ENCODE measurements at places on chromosomes 12 and 14.
A peak's percentile ranks its signal among the peaks of the same experiment; 100 is the strongest.

DNA sequence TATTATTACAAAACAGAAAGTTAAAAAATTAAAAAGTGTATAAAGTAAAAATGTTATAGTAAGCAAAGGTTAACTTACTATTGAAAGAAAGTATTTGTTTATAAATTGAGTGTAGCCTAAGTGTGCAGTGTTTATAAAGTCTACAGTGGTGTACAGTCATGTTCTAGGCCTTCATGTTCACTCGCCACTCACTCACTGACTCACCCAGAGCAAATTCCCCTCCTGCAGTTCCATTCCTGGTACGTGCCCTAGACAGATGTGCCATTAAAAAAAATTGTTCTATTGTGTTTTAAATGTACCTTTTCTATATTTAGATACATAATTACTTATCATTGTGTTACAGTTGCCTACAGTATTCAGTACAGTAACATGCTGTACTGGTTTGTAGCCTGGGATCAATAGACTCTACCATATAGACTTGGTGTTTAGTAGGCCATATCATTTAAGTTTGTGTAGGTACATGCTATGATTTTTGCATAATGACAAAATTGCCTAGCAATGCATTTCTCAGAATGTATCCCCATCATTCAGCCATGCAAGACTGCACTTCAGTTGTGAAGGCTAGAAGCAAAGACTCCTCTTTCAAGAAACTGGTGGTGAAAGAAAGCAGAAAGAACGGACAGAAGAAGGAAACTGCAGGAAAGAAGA, 100.6 kb downstream of the DACT1 start:
- DNase-seq, result no peak

DNA sequence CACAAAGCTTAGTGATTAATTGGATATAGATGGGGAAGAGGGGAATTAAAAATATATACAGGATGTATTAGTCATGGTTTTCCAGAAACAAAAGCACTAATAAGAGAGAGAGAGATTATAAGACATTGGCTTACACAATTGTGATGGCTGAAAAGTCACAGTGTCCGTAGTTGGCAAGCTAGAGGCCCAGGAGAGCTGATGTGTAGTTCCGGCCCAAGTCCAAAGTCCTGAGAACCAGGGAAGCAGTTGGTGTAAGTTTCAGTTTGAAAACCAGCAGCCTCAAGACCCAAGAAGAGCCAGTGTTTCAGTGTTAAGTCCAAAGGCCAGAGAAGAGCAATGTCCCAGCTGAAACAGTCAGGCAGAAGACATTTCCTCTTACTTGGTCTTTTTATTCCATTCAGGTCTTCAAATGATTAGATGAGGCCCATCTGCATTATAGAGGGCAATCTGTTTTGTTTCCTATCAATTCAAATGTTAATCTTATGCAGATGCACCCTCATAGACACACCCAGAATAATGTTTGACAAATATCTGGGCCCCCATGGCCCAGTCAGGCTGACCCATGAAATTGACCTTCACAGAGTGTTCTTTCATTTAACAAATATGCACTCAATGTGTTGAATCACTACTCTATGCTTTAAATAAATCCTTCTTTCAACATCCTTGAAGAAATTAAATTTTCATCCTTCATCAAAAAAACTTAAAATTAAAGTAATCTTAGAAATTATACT, 67.2 kb upstream of the DIO2 start:
- DNase-seq, result no peak

GRCh38 chr14:68522510-68523325, 270.1 kb downstream of the ZFP36L1 start:
- DNase-seq, result no peak

- no peak for DNase-seq
Measured at GRCh38 chr12:57899010-57899662, 42.2 kb upstream of the ATP23 start.

DNA sequence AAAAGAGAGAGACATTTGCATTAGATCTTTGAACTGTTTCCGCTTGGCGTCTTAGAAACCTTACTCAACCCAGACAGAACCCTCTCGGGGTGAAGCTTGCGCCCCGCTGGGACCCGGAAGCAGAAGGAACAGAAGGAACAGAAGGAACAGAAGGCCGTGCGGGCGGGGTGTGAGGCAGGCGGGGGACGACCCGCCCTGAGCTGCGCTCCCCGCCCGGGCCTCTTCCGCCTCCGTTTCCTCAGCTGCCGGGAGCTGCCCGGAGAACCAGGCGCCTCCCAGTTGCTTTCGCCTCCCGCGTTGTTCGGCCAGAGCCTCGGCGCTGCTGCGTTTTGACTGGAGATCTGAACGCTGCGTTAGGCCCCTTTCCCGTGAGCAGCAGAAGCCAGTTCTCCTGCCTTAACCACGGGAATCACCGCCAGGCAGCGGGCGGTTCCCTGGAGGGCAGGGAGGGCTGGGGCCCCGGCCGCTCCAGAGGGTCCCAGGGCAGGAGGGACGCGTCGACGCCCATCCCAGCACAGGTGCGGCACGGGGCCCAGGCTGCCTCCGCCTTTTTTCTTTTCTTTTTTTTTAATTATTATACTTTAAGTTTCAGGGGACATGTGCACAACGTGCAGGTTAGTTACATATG, 19.3 kb upstream of the MMP17 start:
- DNase-seq, result no peak

DNA sequence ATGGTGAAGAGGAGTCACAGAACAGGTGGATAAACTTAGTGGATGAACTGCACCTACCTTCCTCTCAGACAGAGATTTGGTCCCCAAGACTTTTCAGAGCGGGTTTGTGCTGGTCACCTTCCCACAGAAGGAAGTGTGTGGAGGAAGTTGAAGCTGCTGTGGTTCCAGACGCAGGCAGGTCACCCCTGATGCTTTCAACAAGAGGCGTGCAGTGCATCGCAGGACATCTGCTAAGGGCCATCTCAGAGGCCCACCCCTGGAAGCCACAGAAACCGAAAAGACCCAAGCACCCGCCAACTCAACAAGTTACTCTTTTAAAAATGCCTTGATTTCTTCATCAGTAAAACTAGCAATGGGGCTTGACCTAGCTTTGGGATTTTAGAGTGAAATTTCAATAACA, 1.0 kb upstream of the GPX2 start:
- DNase-seq, result no peak

DNA sequence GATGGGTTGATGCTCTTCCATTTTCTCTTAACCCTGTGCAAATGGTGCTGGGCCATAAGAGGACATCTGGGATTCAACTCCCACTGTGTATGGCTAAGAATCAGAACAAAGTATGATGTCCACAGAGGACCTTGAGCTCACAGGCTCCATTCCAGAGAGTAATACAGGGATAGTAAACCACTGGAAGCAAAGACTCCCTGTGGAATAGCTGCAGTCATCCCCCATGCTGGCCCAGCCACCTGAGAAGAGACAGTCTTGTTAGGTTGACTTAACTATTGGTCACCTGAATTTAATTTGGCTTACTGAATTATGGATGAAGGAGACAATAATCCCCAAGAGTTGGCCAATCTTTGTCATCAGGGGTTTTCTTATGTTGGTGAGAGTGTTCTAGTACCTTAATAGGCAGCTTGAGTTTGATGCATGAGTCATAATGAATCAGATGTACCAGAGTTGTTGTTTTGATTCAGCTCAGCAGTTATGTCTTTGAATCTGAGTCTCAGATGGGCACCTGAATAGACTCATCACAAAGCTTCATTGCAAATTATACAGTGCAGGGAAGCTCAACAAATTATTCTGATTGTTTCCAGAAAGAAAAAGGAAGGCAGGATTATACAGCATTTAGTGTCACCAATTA, 122.7 kb downstream of the SSPN start:
- no peak for DNase-seq

- no peak for DNase-seq
Measured at GRCh38 chr14:102683399-102684297, 91.2 kb downstream of the RCOR1 start.

GRCh38 chr12:99067171-99067785, 422.2 kb downstream of the APAF1 start:
- DNase-seq, result no peak

DNA sequence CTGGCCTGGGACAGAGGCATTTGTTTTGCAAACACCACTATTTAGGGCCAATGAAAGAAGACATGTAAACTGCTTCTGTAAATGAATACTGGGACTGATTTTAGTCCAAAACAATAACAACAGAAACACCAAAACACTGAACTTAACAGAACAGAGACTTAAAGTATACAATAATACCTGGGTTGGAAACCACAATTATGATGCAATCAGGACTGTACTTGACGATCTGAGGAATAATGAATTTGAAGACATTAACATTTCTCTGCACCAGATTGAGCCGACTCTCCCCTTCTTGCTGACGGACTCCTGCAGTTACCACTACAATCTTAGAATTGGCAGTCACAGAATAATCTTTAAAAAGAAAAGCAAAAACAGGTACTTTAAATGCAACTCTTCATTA, 13.9 kb downstream of the LDHB start:
- no peak for DNase-seq

- DNase-seq, result no peak
Measured at GRCh38 chr12:50317203-50317602, 33.9 kb upstream of the LIMA1 start.

DNA sequence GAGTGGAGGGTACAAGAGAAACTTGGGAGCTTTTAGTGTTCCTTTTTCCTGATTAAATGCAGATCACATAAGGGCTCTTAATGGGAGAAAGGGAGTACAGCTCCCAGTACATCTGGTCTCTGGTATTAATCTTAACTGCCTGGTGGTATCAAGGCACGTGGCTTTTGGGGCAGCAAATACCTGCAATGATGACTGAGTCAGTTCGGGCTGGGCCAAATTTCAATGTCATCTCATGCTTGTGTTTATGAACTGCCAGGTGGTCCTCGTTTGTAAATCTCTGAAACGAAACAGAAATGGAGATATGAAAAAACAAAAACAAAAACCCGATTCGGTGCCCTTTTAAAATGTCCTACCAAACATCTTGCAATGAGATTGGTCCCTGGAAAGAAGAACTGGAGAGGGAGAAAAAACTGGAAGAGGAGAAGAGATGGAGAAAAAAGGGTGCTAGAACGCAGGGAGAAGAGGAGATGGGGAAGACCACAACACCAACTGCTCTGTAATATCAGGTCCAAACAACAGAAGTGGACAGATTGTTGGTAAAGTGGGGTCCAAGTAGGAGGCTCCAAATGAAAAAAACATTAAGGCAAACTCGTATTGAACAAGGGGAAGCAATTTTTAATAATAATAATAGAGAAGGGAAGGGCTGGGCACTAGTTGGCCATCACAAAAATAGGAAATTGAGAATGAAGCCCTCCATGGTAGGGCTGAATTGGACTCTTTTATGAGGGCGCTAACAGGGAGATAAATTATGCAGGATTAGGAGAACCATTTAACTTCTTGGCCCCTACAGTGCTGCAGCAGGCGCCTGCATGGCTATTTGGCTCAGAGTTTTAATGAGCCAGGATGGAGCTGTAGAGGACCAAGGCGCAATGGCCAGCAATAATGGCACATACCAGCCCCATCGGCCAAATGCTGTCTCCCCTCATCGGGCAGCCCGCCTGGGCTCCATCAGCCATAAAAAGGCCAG, 45.4 kb upstream of the NPFF start:
- no peak for DNase-seq

GRCh38 chr12:76340680-76341435, 7.4 kb downstream of the BBS10 start:
- DNase-seq, result no peak

GRCh38 chr14:23182372-23183157, 895 bp downstream of the SLC7A8 start:
- DNase-seq, result no peak

DNA sequence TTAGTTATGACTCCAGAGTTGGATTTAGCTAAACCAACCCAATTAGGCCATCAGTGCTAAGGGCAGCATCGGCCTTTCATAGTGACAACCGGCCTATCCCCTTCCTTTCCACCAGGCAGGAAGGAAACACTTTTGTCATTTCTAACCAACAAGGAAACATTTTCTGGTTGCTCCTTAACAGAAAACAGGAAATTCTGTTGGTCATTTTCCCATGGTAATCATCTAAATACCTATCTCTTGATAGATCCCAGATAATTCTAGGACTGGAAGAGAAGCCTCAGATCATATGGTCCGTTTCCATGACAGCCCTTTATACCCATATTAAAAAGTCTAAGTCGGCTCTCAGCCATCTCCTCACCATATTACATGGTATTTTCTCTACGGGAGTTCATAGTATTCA, 79.2 kb upstream of the USP44 start:
- DNase-seq, result no peak

- no peak for DNase-seq
Measured at GRCh38 chr14:49893309-49894213, 679 bp downstream of the ARF6 start.

- peak; percentile 49 for DNase-seq
Measured at GRCh38 chr12:105330283-105330930, at the start of gene C12orf75. C12orf75 (plus strand) TSS chr12:105330691; CDS start chr12:105330892, 201 bp downstream.

DNA sequence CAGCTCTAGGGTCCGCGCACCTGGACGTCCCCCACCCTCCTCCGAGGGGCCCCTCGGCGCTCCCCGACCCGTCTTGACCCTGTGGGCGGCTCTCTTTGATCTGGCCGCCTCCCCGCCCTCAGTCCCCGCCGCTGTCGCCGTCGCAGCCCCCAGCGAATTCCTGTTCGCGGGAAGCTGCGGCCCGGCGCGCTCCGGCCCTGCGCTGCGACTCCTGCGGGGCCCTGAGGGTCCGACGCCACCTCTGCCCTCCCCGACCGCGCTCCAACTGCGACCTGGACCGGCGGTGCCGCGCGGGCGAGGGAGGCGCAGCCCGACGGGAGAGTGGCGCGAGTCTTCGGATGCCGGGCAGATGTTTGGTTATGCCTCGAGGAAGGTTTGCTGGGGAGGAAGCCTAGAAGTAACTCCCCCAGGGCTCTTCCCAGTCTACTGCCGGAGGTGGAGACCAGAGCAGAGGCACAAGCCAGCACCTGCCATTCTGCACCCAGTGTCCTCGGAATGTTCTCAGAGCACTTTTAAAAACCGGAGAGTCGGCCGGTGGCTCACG, 440 bp upstream of the ISM2 start:
- DNase-seq, result no peak

- DNase-seq, result no peak
Measured at GRCh38 chr12:48286665-48287064, 64.1 kb downstream of the ZNF641 start.

GRCh38 chr12:69916544-69917235, 91.7 kb downstream of the MYRFL start:
- no peak for DNase-seq

DNA sequence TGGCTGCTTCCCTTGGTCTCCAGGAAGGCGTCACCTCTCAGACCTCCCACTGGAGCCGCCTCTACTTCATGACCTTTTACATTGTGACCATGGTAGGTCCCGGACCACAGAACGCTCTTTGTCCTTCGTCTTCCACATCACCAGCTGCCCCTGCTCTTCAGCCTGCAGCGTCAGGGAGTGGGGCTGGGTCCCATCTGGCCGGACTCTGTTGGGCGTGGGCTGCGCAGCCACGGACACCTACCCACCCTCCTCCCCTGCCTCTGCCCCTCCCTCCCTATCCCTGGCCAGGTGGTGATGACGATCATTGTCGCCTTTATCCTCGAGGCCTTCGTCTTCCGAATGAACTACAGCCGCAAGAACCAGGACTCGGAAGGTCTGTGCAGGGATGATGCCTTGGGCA, 43.3 kb downstream of the SLC8B1 start:
- DNase-seq, result no peak

DNA sequence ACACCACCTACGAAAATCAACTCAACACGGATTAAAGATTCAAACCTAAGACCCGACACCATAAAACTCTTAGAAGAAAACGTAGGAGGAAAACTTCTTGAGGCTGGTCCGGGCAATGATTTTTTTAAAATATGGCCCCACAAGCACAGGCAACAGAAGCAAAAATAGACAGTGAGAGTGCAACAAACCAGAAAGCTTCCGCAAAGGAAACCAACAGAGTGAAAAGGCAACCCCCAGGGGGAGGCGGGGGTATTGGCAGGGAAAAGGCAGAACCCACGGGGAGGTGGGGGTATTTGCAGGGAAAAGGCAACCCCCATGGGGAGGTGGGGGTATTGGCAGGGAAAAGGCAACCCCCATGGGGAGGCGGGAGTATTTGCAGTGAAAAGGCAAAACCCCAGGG, 20.5 kb upstream of the FBRSL1 start:
- DNase-seq, result no peak

Measured in C1 segment of cervical spinal cord (tissue), 14 donors.